Activated T-cell treated with anti-CD3 and anti-CD28 coated beads, Interleukin-2, amount 50 U/mL, for 48 hours (primary cell): ENCODE measurements at places on chromosomes 3 and 15.

- DNase-seq = no peak
Measured at GRCh38 chr15:59180945-59181600, 25.6 kb upstream of the LDHAL6B start.

DNA sequence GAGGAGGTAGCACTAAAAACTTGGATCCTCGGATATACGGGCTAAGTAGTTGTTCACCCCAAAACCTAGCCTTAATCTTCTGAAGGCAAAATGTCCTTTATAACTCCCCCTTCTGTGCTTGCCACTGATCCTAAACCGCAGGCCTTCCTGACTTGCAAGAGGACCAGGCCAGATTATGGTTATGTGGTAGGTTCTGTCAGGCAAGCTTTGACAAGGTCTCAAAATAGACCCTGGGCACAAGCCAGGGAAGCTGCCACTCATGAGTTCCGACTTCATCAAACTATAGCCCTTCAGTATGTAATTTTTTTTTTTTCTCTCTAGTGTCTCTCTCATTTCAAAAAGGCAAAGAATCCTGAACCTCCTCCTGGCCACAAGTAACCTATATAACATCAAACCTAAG lies 3.2 kb downstream of the LRRFIP2 start:
- no peak for DNase-seq

GRCh38 chr3:150763841-150764483 lies 993 bp upstream of the SIAH2 start:
- DNase-seq = no peak

GRCh38 chr15:78243058-78243457 lies 8.7 kb upstream of the ACSBG1 start:
- DNase-seq = no peak

GRCh38 chr3:139472380-139473010 lies 3.8 kb downstream of the RBP2 start:
- no peak for DNase-seq

DNA sequence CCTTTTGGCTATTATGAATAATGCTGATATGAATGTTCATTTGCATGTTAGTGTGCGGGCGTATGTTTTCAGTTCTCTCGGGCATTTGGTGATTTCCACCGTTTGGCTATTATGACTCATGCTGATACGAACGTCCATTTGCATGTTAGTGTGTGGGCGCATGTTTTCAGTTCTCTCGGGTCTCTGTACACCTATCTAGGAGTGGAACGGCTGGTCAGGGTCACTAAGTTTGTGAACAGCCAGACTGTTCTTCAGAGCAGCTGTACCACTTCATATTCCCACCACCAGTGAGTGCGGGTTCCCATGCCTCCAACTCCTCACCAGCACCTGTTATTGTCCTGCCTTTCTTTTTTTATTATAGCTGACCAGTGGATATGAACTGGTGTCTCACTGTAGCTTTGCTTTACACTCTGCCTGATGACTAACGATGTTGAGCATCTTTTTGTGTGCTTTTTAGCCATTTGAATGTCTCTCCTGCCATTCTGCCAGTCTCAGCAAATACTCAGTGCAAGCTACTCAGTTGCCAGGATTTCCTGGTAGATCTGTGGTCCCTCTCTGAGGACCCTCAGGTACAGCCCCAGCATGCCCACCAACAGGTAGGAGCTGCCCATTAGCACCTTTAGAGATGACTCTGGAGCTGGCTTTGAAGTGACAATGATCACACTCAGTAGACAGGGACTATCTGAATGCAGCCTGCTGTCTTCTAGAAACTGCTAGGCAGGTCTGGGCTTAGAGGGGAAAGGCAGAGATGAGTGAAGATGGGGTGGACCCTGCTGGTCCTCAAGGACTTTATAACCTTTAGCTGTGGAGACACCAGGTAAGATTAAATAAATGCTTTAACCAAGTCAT lies 141.1 kb downstream of the XXYLT1 start:
- peak; percentile 51 for DNase-seq

GRCh38 chr15:91981821-91982800 lies 128.6 kb downstream of the SLCO3A1 start:
- no peak for DNase-seq

GRCh38 chr3:122786066-122786465 lies 7.6 kb downstream of the HSPBAP1 start:
- no peak for DNase-seq

DNA sequence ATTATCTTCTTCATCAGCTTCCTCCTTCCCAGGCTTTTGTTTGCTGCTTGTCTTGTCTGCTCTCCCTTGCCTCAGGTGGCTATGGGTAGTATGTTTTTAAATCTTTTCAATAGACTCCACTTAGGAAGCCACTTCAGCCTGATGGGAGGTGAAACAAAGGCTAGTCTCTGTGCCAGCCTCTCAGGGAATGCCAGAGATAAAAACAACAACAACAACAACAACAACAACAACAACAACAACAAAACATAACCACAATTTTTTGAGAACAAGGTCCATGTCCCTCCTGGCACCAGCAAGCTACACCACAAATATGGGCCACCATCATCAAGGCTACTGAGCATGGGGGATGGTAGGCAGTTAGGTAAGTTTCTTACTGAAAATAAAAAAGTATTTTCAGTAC lies 64.8 kb upstream of the UBP1 start:
- DNase-seq = no peak

GRCh38 chr15:62945760-62946159 lies 96.8 kb upstream of the TPM1 start:
- no peak for DNase-seq

DNA sequence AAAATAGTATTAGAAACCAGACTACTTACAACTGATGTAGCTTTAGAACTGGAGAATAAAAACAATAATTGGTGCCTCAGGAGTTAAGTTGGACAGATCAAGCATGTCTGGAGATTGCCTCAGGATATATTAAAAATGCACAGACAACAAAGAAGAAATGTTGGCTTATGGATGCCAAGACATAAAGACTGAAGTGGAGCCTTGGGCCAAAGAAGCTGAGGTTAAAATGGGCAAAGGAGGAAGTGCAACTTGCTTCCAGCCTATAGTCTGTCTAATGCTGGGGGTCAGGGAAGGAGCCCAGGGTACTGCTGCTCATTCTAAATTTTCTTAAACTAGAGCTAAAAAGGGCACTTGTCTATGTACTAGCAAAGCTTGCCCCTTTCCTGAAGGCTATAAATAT lies 77.5 kb downstream of the ESYT3 start:
- no peak for DNase-seq

GRCh38 chr15:73941044-73941443 lies 14.8 kb downstream of the LOXL1 start:
- no peak for DNase-seq

DNA sequence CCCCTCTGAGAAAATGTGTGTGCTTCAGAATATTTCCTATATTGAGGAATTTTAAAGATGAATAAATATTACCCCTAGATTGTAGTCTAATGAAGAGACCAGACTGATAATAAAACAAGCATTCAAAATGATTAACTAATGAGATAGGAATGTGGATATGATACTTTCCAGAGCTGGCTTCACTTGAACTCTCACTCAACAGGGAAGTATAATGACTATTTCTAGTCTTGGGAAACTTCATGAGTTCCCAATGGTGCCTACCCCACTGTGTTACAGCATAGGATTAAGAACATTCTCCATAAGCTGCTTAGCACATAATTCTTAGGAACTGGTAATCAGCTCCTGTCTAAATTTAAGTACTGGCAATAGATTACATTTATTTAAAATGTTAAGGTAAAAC lies 261.5 kb upstream of the ZNF385D start:
- no peak for DNase-seq

- no peak for DNase-seq
Measured at GRCh38 chr3:175392653-175393052, 533.5 kb downstream of the NAALADL2 start.

- no peak for DNase-seq
Measured at GRCh38 chr3:131803113-131803512, 231.7 kb downstream of the CPNE4 start.

GRCh38 chr15:78155355-78155939 lies 6.3 kb downstream of the IDH3A start:
- DNase-seq = no peak

- no peak for DNase-seq
Measured at GRCh38 chr15:77168141-77168540, 97.2 kb upstream of the TSPAN3 start.

GRCh38 chr15:41659190-41659589 lies 1.0 kb upstream of the MGA start:
- no peak for DNase-seq

DNA sequence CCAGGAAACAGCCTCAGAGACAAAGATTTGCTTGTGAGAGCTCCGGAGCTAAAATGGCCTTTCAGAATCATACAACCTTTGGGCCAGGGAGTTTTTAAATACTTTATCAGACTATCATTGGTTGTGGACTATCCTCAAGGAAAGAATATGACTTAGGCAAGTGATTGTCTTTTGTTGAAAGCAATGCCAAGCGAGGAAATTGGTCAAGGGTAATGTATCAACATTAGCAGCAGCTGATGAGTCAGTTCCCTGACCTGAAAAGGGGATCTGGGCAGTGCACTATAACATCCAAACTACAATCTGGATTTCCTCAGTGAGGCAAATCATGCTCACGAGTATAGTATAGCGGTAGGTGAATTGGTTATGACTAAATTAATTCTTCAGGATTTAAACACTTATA lies 303.6 kb downstream of the LSAMP start:
- no peak for DNase-seq

DNA sequence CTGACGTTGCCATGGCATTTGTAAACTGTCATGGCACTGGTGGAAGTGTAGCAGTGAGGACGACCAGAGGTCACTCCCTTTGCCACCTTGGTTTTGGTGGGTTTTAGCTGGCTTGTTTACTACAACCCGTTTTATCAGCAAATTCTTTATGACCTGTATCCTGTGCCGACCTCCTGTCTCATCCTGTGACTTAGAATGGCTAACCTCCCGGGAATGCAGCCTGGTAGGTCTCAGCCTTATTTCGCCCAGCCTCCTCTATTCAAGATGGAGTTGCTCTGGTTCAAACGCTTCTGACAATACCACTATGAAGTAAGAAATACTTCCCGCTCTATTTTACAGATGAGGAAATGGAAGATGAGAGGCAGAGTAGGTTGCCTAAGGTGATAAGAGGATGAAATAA lies 16.6 kb downstream of the PAQR9 start:
- no peak for DNase-seq
